ENCODE measurements at places on chromosomes 6 and 20. TPM values are rescaled to one million over a fixed set of nuclear protein-coding genes. Genes with fewer than 3 reads are reported as not detected.

NHLRC1 gene
- polyA plus RNA-seq = 1.9 TPM

GHRH gene
- not detected for polyA plus RNA-seq

C6orf163 gene
- polyA plus RNA-seq = 3.3 TPM

COL21A1 gene
- 139 TPM for polyA plus RNA-seq

DNA sequence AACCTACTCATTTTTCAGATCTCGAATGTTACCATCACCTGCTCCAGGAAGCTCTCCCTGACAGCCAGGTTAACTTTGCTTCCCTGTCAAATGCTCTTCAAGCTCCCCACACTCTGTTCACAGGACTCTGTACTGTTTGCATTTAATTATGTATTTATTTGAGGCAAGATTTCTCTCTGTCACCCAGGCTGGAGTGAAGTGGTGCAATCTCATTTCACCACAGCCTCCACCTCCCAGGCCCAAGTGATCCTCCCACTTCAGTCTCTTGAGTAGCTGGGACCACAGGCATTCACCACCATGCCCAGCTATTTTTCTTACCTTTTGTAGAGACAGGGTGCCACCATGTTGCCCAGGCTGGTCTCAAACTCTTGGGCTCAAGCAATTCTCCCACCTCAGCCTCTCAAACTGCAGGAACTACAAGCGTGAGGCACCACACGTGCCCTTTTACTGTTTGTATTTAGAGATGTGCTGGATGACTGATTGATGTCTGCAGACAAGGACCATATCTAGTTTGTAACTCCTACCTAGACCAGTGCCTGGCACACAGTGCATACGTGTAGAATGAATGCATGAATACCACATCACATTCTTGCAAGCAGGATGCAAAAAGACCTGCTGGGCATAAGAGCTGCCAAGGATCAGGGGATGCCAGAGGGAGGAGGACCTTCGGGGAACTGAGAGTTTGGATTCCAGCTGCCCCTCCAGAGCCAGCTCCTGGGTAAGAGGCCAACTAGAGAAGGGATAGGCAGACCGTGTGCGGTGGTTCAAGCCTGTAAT is 15.6 kb upstream of the CBFA2T2 start:
- no peak for DNase-seq

Measured in right renal cortex interstitium (tissue), 3 donors.